ENCODE measurements at places on chromosomes 6 and 20. TPM values are rescaled to one million over a fixed set of nuclear protein-coding genes. Genes with fewer than 3 reads are reported as not detected.

The ASIP gene
- not detected for total RNA-seq

The RBM12 gene
- total RNA-seq = 23.6 TPM

GRCh38 chr6:52513464-52513863 lies 63.4 kb downstream of the TRAM2 start:
- ATAC-seq = no peak

GRCh38 chr6:161353208-161353613 lies 79.3 kb upstream of the AGPAT4 start:
- ATAC-seq = no peak

DNA sequence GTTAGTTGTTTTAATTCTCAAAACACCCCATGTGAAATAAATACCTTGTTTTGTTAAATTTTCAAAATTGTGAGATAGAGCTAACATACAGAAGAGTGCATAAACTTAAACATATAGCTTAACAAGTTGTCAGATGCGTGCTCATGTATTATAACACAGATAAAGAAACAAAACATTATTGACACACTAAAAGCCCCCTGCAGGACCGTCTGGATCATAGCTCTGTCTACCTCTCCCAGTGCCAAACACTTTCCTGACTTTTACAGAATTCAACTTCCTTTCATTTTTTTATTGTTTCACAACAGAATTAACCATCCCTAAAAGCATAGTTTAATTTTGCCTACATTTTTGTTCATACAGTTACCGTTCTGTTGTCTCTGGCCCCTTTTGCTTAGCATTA lies 17.8 kb upstream of the FRK start:
- no peak for ATAC-seq

DNA sequence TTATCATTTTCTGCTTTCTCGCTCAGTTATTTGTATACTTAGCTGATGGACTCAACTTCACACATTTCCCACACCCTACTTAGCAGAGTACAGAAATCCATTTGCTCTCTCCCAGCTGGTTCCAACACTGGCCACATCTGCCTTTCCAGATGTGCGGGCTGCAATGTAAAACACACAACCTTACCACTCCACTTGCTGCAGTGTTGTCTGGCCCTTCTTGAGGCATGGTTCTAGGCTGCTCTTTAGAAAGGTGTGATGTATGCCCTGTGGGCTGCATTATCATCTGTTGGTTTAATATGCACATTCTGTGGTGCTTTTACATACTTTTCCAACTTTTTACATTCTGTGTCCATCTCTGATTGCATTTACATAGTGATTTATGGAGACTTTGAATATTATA lies 56.5 kb downstream of the TRAF3IP2 start:
- ATAC-seq = no peak

GRCh38 chr6:11329726-11330412 lies 97.4 kb upstream of the NEDD9 start:
- ATAC-seq = no peak

DNA sequence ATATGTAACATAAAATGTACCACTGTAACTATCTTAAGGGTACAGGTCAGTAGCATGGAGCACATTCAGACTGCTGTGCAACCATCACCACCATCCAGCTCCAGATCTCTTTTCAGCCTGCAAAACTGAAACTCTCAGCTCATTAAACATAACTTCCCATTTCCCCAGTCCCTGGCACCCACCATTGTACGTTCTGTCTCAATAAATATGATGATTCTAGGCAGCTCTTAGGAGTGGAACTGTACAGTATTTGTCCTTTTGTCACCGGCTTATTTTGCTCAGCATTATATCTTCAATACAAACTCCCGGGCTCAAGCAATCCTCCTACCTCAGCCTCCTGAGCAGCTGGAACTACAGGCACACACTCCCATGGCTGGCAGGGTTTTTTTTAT lies 1.5 kb downstream of the ZC3H12D start:
- ATAC-seq = no peak

- peak; percentile 76 for ATAC-seq
These were observed 124.5 kb downstream of the MRPL14 start for GRCh38 chr6:44002593-44003344.

- no peak for ATAC-seq
These were observed 97.3 kb upstream of the STXBP5 start for GRCh38 chr6:147106759-147107401.

- peak; percentile 13 for ATAC-seq
These were observed 706 bp upstream of the SNX14 start for GRCh38 chr6:85594197-85594930.

DNA sequence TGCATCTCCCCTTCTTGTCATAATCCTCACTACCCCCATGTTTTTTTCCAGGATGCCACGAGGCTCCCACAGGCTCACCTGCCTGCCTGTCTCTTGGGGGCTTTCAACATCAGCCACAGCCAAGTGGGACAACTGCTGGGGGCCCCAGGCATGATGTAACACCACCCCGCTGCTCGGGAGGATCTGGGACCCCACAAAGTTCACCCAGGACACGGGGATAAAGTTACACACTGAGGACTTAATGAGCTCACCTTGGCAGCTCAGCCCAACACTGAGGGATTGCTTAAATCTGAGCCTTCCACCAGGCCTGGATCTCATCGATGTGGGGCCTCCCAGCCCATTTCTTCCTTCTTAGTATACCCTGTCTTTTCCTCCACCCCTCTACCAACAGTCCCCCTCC lies 56.4 kb upstream of the NNAT start:
- ATAC-seq = no peak

GRCh38 chr20:63814891-63815614 lies 16.0 kb downstream of the ZBTB46 start:
- ATAC-seq = no peak

DNA sequence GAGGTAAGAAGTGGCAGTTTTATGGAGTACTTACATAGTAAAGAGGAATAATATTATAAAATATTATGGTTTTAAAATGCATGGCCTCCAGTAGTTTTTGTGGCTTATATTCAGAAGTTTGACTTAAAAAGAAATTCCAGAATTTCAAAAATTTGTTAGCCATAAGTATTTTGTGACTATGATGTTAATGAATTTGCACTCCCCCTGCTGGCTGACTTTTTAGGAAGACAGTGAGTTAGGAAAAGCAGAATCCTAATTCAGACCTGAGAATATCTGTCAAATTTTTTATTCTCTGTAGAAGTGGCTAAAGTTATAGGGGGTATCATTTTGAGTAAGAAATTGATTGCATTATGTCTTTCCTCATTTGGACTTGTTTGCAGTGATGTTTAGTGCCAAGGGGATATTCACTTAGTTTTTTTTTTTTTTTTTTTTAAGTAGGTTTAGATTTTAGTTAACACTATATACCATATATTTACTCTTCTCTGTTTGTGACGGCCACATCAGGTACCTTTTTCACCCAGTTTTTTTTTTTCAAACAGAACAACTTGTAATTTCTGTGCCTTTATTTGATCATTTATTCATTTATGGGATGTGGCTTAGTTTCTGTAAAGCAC lies 40.8 kb downstream of the ZFAND3 start:
- ATAC-seq = no peak

- no peak for ATAC-seq
These were observed 17.3 kb downstream of the SLC22A1 start for GRCh38 chr6:160138839-160139419.

- no peak for ATAC-seq
These were observed 19.3 kb downstream of the JARID2 start for GRCh38 chr6:15264902-15265761.

- no peak for ATAC-seq
These were observed 173.9 kb downstream of the NFATC2 start for GRCh38 chr20:51368461-51369211.

DNA sequence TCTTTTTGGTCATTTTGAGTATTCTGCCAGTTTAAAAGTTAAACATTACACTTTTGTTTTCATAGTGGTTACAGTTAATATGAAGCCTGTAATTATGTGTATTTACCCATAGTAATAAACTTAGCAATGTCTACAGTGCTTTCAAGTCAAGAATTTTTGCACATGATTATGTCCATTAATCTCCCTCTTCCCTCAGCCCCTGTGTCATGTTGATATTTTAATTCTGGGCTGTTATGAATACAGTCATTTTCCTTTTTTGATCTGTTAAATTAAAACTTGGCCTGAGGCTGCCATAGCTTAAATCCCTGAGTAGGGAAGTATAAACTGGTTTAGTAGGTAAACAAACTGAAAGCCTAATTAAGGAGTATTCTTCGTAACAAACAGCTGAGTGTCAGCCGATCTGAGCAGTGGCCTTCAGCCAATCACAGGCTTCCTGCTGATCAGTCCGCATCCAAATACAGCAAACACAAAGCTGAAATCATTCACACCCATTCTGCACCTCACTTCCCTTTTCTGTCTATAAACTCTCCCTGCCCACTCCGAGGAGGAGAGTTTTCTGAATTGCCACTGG lies 9.5 kb upstream of the SFT2D1 start:
- ATAC-seq = no peak

GRCh38 chr6:72905705-72906478 lies 284.0 kb downstream of the KCNQ5 start:
- ATAC-seq = no peak

GRCh38 chr20:38833154-38833856 lies 27.8 kb downstream of the PPP1R16B start:
- no peak for ATAC-seq

GRCh38 chr20:32019156-32019510 lies 8.9 kb downstream of the CCM2L start:
- peak; percentile 11 for ATAC-seq

DNA sequence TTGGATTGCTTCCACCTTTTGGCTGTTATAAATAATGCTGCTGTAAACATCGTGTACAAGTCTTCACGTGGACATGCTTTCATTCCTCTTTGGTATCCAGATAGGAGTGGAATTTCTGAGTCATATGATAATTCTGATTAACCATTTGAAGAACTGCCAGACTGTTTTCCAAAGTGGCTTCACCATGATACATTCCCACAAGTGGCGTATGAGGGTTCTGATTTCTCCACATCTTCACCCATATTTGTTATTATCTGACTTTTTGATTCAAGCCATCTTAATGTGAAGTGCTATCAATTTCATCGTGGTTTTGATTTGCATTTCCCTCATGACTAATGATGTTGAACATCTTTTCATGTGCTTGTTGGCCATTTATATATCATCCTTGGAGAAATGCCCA lies 2.9 kb upstream of the SNRPB start:
- no peak for ATAC-seq
